ENCODE measurements at places on chromosomes 13 and 19.

DNA sequence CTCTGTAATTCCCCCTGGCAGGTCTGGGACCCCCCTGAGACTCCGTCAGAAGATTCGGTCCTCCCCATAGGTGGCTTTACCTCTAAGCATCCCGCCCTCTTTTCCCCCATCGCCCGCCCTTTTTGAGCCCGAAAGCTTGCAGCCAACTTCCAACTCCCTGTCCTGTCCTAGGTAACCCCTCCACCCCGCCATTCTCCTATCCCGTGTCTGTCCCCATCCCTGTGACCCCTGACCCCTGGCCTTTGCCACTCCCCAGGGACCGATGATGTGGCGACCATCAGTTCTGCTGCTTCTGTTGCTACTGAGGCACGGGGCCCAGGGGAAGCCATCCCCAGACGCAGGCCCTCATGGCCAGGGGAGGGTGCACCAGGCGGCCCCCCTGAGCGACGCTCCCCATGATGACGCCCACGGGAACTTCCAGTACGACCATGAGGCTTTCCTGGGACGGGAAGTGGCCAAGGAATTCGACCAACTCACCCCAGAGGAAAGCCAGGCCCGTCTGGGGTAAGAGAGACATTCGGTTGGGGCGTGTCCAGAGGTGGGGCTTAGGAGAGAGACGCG, 488 bp downstream of the RCN3 start:
- peak; percentile 31 for DNase-seq

DNA sequence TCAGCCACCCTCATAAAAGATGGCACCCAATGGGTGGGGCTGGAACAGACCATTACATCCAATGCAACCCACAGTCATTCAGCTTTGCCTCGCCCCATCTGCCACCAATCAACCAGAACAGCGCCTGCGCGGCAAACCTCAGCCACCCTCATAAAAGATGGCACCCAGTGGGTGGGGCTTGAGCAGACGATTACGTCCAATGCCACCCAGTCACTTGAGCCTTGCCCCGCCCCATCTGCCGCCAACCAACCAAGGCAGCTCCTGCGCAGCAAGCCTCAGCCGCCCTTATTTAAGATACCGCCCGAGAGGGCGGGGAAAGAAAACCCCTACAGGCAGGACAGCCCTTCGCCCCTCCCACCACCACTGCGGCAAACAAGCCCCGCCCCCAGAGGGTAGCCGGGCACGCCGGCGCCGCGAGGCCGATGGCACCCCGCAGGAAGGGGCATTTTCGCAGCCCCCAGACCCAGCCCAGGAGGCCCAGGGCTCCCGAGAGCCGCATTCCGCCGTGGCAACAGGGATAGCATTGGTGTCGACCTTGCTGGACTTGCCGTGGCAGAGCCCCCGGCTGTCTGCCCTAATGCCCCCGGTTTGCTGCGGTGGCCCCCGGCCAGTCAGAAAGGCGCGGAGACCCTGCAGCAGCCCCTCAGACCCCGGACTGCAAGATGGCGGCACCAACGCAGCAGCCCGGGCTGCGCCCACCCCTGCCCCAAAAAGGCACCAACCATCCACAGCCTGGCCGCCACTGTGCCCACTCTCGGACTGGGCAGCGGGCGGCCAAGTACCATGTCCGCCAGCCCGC, 675 bp downstream of the PEG3 start:
- DNase-seq = no peak

- DNase-seq = no peak
These were observed 24.9 kb downstream of the CPAMD8 start for GRCh38 chr19:17001603-17002183.

GRCh38 chr13:26998292-26998691, 173.3 kb downstream of the USP12 start:
- no peak for DNase-seq

DNA sequence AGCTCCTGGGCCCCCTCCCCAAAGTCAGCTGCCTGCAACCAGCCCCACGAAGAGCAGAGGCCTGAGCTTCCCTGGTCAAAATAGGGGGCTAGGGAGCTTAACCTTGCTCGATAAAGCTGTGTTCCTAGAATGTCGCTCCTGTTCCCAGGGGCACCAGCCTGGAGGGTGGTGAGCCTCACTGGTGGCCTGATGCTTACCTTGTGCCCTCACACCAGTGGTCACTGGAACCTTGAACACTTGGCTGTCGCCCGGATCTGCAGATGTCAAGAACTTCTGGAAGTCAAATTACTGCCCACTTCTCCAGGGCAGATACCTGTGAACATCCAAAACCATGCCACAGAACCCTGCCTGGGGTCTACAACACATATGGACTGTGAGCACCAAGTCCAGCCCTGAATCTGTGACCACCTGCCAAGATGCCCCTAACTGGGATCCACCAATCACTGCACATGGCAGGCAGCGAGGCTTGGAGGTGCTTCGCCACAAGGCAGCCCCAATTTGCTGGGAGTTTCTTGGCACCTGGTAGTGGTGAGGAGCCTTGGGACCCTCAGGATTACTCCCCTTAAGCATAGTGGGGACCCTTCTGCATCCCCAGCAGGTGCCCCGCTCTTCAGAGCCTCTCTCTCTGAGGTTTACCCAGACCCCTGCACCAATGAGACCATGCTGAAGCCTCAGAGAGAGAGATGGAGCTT, 4.7 kb upstream of the CEACAM5 start:
- no peak for DNase-seq

GRCh38 chr19:28523619-28524018, 689.3 kb downstream of the UQCRFS1 start:
- no peak for DNase-seq

GRCh38 chr19:50679177-50680125, 30.2 kb downstream of the C19orf81 start:
- no peak for DNase-seq

- no peak for DNase-seq
These were observed 3.2 kb downstream of the LENG9 start for GRCh38 chr19:54460230-54461005.

Measured in amniotic stem cell (primary cell).